Stimulated activated naive CD4-positive, alpha-beta T cell treated with Interleukin-2 at 50 U/mL for 16 hours (primary cell): ENCODE measurements at places on chromosomes 11 and 22.

- DNase-seq, result no peak
Observed at GRCh38 chr22:29475550-29475949, 4.5 kb upstream of the NEFH start.

GRCh38 chr11:1011320-1011698, 25.2 kb downstream of the MUC6 start:
- DNase-seq, result no peak

DNA sequence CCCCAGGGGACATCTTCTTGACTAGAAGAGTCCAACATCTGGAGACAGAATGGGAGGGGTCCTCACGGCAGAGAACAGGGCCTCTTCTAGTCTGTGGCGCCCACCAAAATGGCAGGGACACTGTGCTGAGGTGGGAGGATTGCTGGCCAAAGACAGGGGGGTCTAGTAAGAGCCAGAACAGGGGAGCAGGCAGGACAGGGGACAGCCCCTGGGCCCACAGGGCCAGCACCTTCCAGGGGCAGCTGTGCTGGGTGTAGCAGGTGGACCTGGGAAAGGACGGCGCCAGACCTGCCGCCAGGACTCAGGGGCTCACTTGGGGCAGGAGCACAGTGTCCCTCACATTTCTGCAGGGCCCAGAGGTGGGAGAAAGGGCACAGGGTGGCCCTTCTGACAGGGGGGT, 858 bp upstream of the APOBEC3A start:
- DNase-seq, result no peak

- no peak for DNase-seq
Observed at GRCh38 chr11:97364047-97364446, 974.2 kb downstream of the JRKL start.

DNA sequence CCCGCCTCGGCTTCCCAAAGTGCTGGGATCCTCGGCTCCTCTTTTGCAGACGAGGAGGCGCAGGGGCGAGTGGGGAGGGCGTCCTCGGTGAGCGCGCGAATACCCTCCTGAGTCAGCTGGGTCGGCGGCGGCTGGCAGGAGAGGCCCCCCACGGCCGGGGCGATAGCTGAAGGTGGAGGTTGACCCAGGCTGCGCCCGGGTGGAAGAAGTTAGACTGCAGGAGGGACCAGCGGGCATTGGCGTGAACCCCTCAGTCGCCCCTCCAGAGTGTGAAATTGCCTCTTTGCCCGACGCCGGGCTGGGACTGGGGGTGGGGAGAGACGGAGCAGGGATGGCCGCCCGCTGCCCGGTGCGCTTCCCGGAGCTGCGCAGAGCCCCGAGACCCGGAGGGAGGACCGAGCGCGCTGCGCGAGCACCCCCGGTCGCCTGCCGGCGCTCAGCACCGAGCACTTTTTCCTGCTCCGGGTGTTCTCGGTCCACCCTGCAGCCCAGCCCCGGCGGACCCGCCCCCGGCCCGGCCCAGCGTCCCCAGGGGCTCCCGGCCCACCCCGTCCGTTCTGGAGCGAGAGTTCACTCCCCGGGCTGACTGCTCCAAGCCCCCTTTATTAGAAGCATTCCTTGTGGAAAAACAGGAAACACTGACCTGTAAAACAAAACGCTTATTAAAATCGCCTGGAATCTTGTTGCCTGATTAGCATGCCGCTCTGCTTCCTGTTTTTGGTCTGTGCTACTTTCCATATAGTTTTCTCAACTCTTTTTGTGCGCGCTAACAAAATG, 13.7 kb upstream of the CPT1A start:
- DNase-seq, result peak; percentile 4

GRCh38 chr22:27962268-27963044, 43.4 kb upstream of the PITPNB start:
- DNase-seq, result no peak

DNA sequence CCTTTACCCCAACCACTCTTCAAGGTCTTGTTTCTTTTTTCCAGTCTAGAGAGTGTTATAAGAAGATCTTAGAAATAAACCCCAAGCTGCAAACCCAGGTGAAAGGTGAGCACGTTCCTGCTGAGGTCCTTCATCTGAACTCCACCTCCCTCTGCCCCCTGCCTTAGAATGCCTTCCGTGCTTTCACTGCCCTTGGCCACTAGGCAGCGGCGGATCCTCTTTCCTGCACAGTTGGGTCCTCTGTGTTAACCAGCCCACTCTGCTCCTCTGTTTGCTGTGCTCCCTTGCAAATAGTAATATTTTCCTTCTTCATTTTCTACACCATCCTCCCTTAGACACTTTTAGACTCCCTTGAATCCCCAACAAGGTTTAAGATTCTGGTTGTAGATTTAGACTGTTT, 24.3 kb downstream of the TTC12 start:
- no peak for DNase-seq

- no peak for DNase-seq
Observed at GRCh38 chr11:128634395-128634794, 47.0 kb upstream of the ETS1 start.

DNA sequence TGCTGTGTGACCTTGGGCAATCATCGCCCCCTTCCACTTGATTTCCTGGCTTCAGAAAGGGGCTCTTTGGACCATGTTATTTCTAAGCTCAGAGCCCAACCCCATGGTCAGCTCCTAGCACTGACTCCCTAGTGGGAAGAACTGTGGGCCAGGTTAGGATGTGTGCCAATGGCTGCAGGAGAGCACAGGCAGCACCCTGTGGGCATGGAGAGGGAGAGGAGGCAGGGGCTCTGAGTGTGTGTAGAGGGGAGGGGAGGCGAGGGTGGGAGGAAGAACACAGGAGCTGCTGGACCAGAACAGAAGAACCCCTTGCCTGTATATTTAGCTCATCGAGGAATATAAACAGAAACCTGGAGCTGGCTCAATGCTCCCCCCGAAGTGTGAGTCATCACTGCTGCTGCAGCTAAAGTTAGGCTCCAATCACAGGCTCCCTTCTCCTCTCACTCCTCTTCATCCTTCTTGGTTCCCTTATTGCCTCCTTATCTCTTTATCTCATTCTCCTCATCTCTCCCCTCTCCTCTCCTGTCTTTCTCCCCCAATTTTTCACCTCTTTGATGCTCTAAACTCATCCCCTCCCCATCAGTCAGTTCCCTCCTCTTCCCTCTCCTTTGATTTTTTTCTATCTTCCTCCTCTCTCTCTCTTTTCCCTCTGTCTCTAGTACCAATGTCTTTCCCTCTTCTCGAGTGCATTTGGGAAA, 14.5 kb upstream of the RPS19BP1 start:
- DNase-seq, result no peak

- no peak for DNase-seq
Observed at GRCh38 chr11:118126082-118126838, 26.4 kb downstream of the SCN4B start.

GRCh38 chr11:26137651-26138050, 194.3 kb upstream of the ANO3 start:
- no peak for DNase-seq

DNA sequence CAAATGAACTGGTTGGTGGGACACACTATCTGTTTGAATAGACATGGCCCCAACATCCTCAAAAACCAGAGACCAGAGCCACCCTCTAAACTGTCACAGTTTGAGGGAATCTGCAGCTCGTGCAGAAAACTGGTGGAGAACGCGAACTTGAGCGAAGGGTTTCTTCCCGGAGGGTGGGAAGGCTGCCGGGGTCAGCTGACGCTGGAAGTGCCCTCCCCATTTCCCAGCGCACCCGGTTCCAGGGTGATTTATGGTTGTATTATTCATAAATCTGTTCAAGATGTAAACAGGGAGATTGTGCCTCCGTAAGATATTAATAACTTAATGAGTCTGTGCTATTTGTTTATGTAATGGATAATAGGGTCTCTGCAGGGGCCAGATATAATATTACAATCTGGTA, 1396.7 kb downstream of the BRD1 start:
- no peak for DNase-seq

DNA sequence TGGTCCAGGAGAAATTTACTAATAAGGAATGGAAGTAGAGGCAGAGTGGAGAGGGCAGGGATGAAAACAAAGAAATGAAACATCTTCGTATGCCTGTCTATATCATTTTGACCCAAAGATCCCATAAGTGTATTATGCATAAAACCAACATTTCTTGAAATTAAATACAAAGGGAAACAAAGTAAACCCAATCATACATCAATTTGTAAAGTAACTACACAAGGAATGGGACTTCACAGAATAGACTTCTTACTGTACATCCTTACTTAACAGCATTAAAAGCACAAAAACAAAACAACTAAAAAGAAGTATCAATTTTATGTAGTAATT, 253.6 kb upstream of the CCDC179 start:
- no peak for DNase-seq

DNA sequence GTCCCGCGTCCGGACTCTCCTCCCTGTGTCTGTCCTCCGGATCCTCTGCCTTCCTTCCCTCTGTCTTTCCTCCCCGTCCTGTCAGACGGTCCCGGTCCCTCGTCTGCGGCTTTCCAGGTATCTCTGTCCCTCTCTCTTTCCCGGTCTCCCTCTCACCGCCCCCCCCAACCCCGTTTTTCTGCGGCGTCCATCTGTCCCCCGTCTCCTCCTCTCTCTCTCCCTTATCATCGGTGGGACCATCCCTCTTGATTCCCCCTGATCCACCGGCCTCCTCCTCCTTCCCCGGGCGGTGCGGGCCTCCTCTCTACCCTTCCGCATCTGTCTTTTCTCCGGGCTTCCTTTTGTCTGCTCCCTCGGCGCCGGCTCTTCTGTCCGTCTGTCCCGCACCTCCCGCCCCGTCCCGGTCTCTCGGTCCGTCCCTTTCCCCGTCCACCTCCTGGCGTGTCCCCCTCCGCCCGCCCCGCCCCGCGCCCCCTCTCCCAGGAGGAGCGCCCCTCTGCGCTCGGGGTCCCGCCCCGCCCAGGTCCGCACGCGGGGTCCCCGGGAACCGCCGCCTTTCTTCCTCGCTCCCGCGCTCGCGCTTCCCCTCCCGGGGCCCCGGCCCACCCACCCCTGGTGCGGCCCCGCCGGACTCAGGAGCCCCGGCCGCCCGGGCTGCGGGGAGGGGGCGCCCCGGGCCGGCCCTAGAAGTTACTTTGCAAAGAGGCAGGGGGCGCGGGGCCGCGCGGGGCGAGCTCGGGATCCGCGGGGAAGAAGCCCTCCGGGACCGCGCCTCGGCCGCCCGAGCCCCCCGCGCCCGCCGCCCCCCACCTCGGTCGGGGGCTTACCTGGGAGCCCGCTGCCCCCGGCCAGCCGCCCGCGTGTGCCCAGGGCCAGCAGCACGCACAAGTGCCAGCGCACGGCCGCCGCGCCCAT, 568 bp downstream of the SCUBE1 start:
- DNase-seq, result no peak

DNA sequence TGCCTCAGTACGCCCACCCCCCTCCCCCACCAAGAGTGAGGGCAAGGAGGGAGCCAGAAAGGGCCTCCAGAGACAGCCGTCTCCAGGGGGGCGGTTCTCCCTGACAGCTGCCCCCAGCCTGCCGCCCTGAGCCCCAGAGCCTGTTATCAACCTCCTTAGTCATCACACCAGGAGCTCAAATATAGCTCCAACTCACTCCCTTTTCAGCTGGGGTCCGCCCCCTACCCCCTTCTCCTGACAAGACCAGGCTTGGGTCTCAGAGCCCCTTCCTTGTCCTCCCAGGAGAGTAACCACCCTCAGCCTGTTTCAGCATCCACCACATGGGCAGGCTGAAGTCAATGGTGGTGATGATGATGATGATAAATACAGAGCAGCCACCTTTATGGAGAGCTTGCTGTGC, 2.5 kb upstream of the INPP5J start:
- no peak for DNase-seq

DNA sequence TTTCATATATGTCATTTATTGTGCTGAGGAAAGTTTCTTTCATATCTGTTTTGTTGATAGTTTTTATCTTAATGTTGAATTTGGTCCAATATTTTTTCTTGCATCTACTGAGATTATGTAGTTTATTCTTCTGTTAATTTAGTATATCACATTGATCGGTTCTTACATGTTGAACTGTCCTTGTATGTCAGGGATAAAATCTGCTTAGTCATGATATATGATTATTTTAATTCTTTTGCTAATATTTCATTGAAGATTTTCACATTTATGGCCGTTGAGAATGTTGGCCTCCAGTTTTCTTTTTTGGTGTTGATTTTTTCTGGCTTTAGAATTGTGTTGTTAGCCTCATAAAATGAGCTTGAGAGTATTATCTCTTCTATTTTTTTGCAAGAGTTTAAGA, 31.2 kb upstream of the CHORDC1 start:
- DNase-seq, result no peak
